ENCODE measurements at places on chromosomes 2 and 18.
A peak's percentile ranks its signal among the peaks of the same experiment; 100 is the strongest.

DNA sequence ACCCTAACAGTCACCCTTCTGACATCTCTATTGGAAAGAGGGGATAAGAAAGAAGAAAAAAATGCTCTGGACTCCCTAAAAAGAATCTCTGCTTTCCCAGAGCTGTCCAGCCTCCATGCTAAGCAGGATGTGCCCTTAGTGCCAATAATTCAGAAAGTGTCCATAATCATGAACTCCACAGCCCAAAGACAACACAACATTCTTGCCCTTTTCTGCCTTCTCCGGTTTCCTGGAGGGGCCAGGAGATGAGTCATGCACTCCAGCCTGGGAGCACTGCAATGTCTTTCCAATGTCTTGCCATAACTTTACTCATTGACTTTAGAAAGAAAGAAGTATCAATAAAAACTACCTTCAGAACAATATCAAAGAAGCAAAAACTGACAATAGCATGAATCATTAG lies 44.0 kb downstream of the KLF7 start:
- no peak for DNase-seq

GRCh38 chr18:48567388-48567787 lies 28.6 kb downstream of the CTIF start:
- no peak for DNase-seq

GRCh38 chr18:58516514-58517285 lies 112.2 kb downstream of the ALPK2 start:
- no peak for DNase-seq

DNA sequence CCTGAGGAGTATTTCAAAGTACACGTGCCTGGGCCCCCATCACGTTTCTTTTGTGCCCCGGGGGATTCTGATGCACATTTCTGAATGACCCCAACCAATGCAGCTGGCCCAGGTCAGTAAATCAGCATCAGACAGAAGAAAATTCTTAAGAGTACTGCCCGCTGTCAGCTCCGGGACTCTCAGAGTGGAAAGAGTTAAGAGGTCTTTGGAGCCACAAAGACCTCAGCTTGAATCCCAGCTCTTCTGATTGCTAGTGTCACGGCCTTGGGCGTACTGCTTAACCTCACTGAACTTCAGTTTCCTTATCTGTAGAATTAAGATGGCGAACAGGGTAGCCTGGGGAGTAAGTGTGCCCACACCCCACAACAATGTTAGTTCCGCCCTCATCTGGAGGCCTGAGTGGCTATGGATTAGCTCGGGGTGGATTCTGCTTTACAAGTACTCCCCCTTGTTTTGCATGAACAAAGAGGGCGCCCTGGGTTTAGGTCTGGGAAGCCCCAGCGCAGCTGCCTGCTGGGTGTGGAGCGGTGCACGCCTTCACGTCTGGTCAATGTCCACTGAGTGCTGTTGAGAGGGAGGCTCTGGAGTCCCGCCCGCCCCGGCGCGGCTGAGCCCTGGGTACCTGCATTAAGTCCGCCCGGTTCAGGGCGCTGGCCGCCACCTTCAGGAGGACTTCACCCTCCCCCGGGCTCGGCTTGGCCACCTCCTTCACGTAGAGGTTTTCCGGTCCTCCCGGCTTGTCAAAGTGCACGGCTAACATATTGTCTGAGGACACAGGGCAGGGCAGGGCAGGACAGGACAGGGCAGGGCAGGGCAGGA lies 858 bp downstream of the TP53I3 start:
- DNase-seq = no peak

DNA sequence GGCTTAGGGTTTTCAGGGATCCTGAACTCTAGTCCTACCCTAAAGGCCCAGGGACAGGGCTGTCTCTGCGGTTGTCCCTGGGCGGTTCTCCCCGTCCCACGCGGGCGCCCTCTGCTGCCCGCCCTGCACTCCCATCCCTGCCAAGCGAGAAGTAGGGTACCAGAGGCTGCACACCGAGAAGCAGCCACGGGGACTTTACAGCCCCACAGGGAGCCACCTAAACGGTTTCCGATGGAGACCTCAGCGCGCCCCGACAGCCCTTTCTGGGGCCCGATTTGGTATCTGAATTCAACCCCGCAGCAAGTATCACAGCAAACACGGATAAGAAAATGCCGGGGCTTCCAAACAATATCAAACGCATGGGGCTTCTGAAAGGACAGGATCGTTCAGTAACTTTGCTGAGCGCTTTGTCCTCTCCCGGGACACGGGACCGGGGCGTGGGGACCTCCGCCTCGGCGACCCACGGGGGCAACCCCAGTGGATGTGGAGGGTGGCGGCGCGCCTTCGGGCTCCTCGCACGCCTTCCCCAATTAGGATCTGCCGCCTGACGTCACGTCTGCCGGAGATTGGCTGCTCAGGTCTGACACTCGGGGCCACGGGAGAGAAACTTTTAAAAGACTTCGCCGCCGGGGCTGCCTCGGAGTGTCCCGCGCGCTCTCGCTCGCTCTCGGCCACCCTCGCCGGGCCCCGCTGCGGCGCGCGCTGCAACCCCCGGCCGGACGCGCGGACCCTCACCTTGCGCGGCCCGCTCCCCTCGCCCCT lies at the start of gene LTBP1:
Gene LTBP1, plus strand, starts transcription at position 640 of the 762 bp plus-strand sequence. CDS start 372 bp downstream, outside the sequence.
- DNase-seq = peak; percentile 41

- no peak for DNase-seq
Observed at GRCh38 chr18:75478996-75479880, 51.7 kb upstream of the SMIM21 start.
